Activated CD4-positive, alpha-beta T cell treated with anti-CD3 and anti-CD28 coated beads, Interleukin-2, amount 10 ng/mL, durations not matched to agents 7 days and 5 days (primary cell): ENCODE measurements at places on chromosomes 16 and 17.
A peak's percentile ranks its signal among the peaks of the same experiment; 100 is the strongest.

- no peak overlapping the region for H3K4me3 ChIP-seq
- no peak overlapping the region for H3K27ac ChIP-seq
- H3K4me1 ChIP-seq, result peaks cover 15% of the 10 kb centered on the region
- DNase-seq, result no peak
- peaks cover 4% of the 10 kb centered on the region for H3K36me3 ChIP-seq
Observed at GRCh38 chr17:74840989-74841666, 18.6 kb downstream of the GRIN2C start.

- peak; percentile 37 for DNase-seq
- H3K4me1 ChIP-seq, result peaks cover 58% of the 10 kb centered on the region
- H3K27ac ChIP-seq, result peak overlapping the region; percentile 92
- peaks cover 49% of the 10 kb centered on the region for H3K27me3 ChIP-seq
- H3K4me3 ChIP-seq, result peak overlapping the region; percentile 91
Observed at GRCh38 chr17:14299280-14300141, 1.4 kb upstream of the HS3ST3B1 start.

- H3K27me3 ChIP-seq, result no peaks in the 10 kb centered on the region
- no peak overlapping the region for H3K4me3 ChIP-seq
- DNase-seq, result no peak
- H3K27ac ChIP-seq, result no peak overlapping the region
- H3K36me3 ChIP-seq, result peaks cover 53% of the 10 kb centered on the region
- H3K4me1 ChIP-seq, result no peaks in the 10 kb centered on the region
Observed at GRCh38 chr16:11759163-11759834, 16.6 kb upstream of the TXNDC11 start.

GRCh38 chr17:7352503-7352889 is 534 bp downstream of the KCTD11 start:
- peak; percentile 26 for DNase-seq
- peaks cover 43% of the 10 kb centered on the region for H3K36me3 ChIP-seq
- peak overlapping the region; percentile 76 for H3K27ac ChIP-seq
- peaks cover 66% of the 10 kb centered on the region for H3K4me1 ChIP-seq
- no peaks in the 10 kb centered on the region for H3K27me3 ChIP-seq
- H3K4me3 ChIP-seq, result peak overlapping the region; percentile 61

GRCh38 chr17:67990909-67991308 is 5.4 kb downstream of the C17orf58 start:
- H3K27me3 ChIP-seq, result peaks cover 10% of the 10 kb centered on the region
- no peak overlapping the region for H3K4me3 ChIP-seq
- no peak for DNase-seq
- H3K36me3 ChIP-seq, result no peaks in the 10 kb centered on the region
- H3K4me1 ChIP-seq, result peaks cover 26% of the 10 kb centered on the region

- peaks cover 46% of the 10 kb centered on the region for H3K36me3 ChIP-seq
- no peak overlapping the region for H3K4me3 ChIP-seq
- H3K27ac ChIP-seq, result no peak overlapping the region
- peaks cover 15% of the 10 kb centered on the region for H3K4me1 ChIP-seq
- no peak for DNase-seq
Observed at GRCh38 chr16:71927383-71927782, 32.1 kb downstream of the IST1 start.

GRCh38 chr17:70897446-70897845 is 728.1 kb downstream of the KCNJ2 start:
- no peaks in the 10 kb centered on the region for H3K27me3 ChIP-seq
- no peak for DNase-seq
- H3K27ac ChIP-seq, result no peak overlapping the region
- H3K36me3 ChIP-seq, result no peaks in the 10 kb centered on the region
- no peak overlapping the region for H3K4me3 ChIP-seq
- H3K4me1 ChIP-seq, result no peaks in the 10 kb centered on the region

- peak; percentile 74 for DNase-seq
- peak overlapping the region; percentile 52 for H3K27ac ChIP-seq
- H3K4me1 ChIP-seq, result peaks cover 8% of the 10 kb centered on the region
- H3K4me3 ChIP-seq, result peak overlapping the region; percentile 63
- peaks cover 2% of the 10 kb centered on the region for H3K36me3 ChIP-seq
- peaks cover 37% of the 10 kb centered on the region for H3K27me3 ChIP-seq
Observed at GRCh38 chr17:38508954-38509771, 80.9 kb downstream of the ARHGAP23 start.

DNA sequence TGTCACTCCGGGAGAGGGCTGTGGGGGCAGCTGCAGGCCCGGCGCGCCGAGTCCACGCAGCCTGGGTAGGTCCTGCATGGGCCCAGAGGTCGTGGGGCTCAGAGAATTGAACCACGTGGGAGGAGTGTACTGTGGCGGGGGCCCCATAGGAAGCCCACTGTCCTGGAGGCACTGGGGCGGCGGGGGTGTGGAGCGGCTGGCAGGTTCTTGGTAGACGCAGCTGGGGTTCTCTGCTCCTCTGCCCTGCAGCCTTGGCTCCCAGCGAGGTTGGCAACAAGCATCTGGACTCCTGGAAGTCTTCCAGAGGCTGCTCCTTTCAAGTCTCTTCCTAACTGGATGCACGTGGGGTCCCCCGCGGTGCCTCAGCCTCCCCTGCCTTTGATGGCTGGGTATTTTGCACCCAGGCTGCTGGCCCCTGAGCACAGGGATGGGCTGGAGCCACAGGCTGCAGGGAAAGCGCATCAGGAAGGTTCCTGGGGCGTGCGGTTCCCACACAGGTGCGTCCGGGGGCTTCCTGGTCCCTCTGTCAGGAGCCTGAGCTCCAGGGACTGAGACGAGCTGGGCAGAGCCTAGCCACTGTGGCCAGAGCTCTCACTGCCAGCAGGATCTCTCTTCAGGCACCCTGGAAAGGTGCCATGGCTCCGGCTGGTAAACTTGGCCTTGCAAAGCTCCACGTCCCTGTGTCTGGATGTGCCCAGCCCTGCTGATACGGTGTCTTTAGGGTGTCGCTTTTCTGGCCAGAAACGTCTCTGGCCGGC is 9.3 kb downstream of the KCTD5 start:
- DNase-seq, result no peak
- no peaks in the 10 kb centered on the region for H3K27me3 ChIP-seq
- H3K36me3 ChIP-seq, result peaks cover 3% of the 10 kb centered on the region
- no peak overlapping the region for H3K27ac ChIP-seq
- no peak overlapping the region for H3K4me3 ChIP-seq

- peaks cover 24% of the 10 kb centered on the region for H3K4me1 ChIP-seq
- H3K27ac ChIP-seq, result no peak overlapping the region
- peaks cover 2% of the 10 kb centered on the region for H3K36me3 ChIP-seq
- H3K27me3 ChIP-seq, result no peaks in the 10 kb centered on the region
- H3K4me3 ChIP-seq, result no peak overlapping the region
- DNase-seq, result no peak
Observed at GRCh38 chr17:9290226-9290613, 268.9 kb downstream of the NTN1 start.

GRCh38 chr17:57649731-57650484 is 95.2 kb downstream of the CCDC182 start:
- H3K27ac ChIP-seq, result no peak overlapping the region
- H3K4me1 ChIP-seq, result peaks cover 7% of the 10 kb centered on the region
- no peak for DNase-seq
- no peak overlapping the region for H3K4me3 ChIP-seq
- no peaks in the 10 kb centered on the region for H3K27me3 ChIP-seq

- H3K4me3 ChIP-seq, result no peak overlapping the region
- no peak for DNase-seq
- no peak overlapping the region for H3K27ac ChIP-seq
- peaks cover 8% of the 10 kb centered on the region for H3K4me1 ChIP-seq
- H3K27me3 ChIP-seq, result no peaks in the 10 kb centered on the region
Observed at GRCh38 chr17:632560-632959, 82.1 kb downstream of the VPS53 start.

- no peak for DNase-seq
- peaks cover 70% of the 10 kb centered on the region for H3K4me1 ChIP-seq
- H3K27ac ChIP-seq, result peak overlapping the region; percentile 88
- no peaks in the 10 kb centered on the region for H3K27me3 ChIP-seq
- H3K4me3 ChIP-seq, result no peak overlapping the region
- peaks cover 13% of the 10 kb centered on the region for H3K36me3 ChIP-seq
Observed at GRCh38 chr17:57441270-57441600, 184.9 kb downstream of the MSI2 start.

DNA sequence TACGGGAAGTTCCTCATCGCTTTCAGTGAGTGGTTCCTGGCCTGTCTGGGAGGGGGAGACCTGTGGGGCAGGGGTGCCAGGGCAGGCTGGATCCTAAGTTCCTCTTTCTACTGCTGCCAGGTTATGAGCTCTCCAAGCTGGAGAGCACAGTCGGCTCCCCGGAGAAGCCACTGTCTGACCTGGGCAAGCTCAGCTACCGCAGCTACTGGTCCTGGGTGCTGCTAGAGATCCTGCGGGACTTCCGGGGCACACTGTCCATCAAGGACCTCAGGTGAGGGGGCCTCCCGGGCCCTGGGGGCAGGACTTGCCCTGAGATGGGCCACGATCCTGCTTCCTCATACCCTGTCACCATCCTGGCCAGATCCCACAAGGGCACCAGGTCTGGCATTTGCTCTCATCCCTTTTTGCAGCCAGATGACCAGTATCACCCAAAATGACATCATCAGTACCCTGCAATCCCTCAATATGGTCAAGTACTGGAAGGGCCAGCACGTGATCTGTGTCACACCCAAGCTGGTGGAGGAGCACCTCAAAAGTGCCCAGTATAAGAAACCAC is 5.1 kb downstream of the PRSS8 start:
- no peak overlapping the region for H3K4me3 ChIP-seq
- no peak overlapping the region for H3K27ac ChIP-seq
- no peak for DNase-seq
- peaks cover 12% of the 10 kb centered on the region for H3K36me3 ChIP-seq

DNA sequence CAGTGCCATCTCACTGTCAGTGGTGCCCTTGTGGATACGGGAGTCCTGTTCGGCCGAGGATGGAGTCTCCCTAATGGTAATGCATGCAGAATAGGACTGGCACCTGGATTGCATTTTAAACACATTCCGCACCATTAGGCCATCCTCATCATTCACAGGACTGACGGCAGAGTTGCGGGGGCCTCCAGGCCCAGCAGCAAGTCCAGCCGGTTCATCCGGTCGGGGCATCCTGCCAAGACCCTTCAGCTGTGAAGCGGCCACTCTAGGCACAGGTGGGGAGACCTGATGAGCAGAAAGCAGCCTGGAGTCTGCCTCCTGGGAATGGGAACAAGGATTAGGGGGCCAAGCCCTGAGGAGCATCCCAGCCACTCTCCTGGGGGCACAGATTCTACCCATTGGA is 90.3 kb upstream of the XYLT1 start:
- H3K4me3 ChIP-seq, result no peak overlapping the region
- H3K36me3 ChIP-seq, result no peaks in the 10 kb centered on the region
- peaks cover 9% of the 10 kb centered on the region for H3K27me3 ChIP-seq

GRCh38 chr17:41610965-41611640 is 1.5 kb downstream of the KRT16 start:
- peaks cover 3% of the 10 kb centered on the region for H3K36me3 ChIP-seq
- DNase-seq, result no peak
- no peaks in the 10 kb centered on the region for H3K4me1 ChIP-seq
- no peak overlapping the region for H3K4me3 ChIP-seq
- no peak overlapping the region for H3K27ac ChIP-seq
- H3K27me3 ChIP-seq, result peaks cover 17% of the 10 kb centered on the region

DNA sequence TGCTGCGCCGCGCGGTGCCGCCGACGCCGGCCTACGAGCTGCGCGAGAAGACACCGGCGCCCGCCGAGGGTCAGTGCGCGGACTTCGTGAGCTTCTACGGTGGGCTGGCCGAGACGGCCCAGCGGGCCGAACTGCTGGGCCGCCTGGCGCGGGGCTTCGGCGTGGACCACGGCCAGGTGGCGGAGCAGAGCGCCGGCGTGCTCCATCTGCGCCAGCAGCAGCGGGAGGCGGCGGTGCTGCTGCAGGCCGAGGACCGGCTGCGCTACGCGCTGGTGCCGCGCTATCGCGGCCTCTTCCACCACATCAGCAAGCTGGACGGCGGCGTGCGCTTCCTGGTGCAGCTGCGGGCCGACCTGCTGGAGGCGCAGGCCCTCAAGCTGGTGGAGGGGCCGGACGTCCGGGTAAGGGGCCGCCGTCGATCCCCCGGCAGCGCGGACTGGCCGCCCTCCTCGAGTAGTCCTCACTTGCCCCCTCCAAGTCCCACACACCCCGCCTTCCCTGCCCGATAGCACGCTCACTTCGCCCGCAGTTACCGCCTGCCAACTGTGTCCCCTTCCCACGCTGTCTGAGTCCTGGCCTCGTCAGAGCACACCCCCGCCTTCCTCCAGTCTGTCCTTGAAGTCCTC is 470 bp downstream of the MLYCD start:
- peaks cover 13% of the 10 kb centered on the region for H3K27me3 ChIP-seq
- peak overlapping the region; percentile 94 for H3K4me3 ChIP-seq
- H3K36me3 ChIP-seq, result no peaks in the 10 kb centered on the region
- H3K27ac ChIP-seq, result peak overlapping the region; percentile 88

- no peak for DNase-seq
- H3K4me1 ChIP-seq, result no peaks in the 10 kb centered on the region
- H3K36me3 ChIP-seq, result no peaks in the 10 kb centered on the region
- H3K4me3 ChIP-seq, result no peak overlapping the region
- H3K27me3 ChIP-seq, result no peaks in the 10 kb centered on the region
Observed at GRCh38 chr17:6384481-6384880, 50.4 kb downstream of the AIPL1 start.

DNA sequence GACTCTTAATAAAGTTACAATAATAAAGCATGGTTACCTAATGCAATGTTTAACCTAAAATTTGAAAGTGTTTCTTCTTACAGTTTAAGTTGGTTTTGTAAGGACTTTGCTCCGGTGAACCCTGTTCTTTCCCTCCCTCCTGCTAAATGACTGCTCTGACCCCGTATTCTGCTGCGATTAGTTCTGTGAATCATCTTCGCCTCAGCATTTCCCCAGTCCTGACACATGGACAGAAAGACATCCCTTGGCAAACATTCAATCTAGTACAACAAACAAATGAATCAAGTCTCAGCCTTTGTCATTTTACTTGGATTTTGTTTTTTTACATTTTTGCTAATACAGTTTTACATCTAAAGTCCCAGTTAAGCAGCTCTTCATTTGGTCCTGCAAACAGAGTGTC is 15.4 kb downstream of the KCNJ2 start:
- no peak overlapping the region for H3K27ac ChIP-seq
- no peak overlapping the region for H3K4me3 ChIP-seq
- H3K27me3 ChIP-seq, result peaks cover 2% of the 10 kb centered on the region
- no peaks in the 10 kb centered on the region for H3K4me1 ChIP-seq
- H3K36me3 ChIP-seq, result no peaks in the 10 kb centered on the region

DNA sequence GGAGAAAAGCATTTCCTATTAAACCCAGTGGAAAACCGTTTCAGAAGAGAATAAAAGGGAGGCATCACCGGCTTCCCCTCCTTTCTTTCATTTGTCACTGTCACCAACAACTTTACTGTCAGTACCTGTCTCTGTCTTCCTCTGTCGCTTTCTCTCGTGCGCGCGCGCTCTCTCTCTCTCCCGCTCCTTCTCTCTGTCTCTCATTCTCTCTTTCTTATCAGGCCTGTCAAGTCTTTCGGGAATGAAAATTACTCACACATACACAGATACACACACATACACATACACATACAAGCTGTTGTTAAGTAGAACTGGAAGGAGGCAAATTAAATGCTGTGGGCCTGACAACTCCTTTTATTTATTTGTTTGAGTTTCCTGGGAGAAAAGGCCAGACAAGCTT is 17.6 kb downstream of the MYOCD start:
- no peak overlapping the region for H3K4me3 ChIP-seq
- H3K27ac ChIP-seq, result no peak overlapping the region
- DNase-seq, result no peak
- H3K4me1 ChIP-seq, result no peaks in the 10 kb centered on the region
